ENCODE measurements at places on chromosomes 16 and 17.

- no peak for DNase-seq
Measured at GRCh38 chr16:24367186-24367710, 111.1 kb downstream of the CACNG3 start.

DNA sequence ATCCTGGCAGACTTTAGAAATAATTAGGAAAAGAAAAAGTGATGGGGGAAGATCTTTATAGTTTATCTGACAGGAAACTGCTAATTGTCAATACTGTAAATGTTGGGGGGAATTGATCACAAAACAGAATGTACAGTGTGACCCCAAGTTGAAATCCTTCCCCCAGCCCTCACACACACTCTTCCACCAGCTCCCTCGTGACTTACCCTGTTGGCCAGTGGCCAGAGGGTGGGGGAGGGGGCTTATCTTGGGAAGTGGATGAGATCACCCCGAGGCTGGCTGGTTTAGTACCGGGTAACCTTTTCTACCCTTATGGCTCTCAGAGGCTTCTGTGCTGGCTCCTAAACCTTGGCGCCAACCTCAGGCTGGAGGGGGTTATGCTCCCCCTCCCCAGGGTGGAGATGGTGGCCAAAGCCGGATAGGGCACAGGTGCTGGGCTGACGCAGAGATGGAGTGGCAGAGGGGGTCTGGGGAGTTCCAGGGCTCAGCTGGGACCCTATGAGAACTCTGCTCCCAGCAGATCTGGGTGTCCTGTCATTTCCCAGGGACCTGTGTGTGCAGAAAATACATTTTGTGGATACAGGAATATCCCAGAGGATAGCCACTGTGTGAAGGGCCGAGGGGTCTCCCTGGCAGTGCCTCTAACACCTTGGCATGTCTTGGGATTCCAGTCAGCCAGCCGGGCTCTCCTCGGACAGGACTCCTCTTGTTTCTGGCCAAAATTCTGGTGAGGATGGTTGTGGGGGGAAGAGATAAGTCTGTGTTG, 18.6 kb downstream of the CDH16 start:
- no peak for DNase-seq

DNA sequence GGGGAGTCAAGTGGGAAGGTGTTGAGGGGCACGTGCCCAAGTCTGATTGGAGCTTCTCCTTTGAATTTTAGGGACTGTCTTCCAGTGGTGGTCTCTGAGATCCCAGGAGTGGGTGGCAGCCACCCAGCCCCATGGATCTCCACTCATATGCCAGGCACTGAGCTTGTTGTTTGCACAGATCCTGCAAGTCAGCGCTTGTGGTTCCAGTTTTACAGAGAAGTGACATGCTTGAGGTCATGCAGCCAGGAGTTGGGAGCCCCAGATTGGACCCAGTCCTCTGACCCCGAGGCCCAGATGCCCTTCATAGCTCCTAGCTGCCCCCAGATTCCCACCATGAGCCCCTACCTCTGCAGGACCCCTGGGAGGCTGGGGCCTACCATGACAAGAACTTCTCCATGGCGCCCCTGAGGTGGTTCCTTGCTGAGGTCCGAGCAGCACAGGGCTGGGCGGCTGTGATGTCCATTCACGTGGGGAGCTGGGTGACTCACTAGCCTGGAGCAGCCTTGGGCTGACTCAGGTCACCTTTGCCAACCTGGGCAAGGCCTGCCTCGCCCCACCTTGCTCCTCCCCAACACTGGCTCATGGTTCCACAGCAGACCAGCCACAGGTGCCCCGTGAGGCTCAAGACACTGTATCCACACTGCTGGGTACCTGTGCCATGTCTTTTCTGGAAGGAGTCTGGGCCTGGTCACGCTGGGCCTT, 47.4 kb downstream of the RAI1 start:
- DNase-seq: no peak

- DNase-seq: no peak
Measured at GRCh38 chr16:4316864-4317531, 1.1 kb downstream of the GLIS2 start.

DNA sequence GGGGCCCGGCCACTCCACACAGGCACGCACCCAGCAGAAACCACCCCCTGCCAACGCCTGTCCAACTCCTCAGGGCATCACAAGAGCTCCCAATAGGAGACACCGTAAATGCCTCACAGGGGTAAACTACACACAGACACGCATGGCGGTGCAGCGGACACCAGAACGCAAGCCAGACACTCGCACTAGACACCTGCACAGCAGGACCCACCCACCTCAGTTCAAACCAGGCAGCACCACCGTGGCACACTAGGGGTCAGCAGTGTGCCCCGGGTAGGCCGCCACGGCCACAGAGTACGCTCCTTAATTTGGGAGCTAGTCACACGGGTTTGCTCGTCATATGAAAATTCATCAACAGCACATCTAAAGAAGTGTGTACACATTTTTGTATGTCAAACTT, 3.4 kb downstream of the SLC38A10 start:
- DNase-seq: no peak

GRCh38 chr17:30274887-30275286, 16.9 kb downstream of the BLMH start:
- DNase-seq: no peak

Data from brain pericyte (primary cell).